ENCODE measurements at places on chromosomes 7 and 10.

DNA sequence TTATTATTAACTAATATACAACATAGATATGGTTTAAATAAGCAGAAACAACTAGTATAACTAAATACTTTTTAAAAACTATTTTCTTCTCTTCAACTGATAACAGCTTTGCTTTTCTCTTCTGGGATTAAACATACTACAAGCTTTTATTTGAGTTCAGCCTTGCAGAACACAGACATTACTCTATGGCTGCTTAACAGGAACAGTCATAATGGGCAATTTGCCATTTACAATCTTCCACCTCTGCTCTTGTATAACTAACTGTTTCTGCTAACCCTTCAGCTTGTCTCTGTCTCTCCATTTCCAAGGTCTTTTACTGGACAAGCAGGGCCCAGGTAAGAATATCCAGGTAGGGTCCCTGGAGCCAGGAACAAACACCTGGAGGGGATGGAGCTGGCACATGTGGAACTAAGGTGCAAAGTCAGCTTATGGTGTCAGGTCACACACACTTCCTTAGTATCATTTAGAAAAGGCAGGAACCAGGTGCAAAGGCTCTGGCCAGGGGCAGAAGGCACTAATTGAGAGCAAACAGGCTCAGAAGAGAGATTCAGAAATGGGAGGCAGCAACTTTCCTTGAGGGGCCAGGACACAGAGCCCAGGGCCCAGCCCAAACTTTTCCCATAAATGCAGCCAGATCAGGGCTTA, 93.1 kb downstream of the STRA8 start:
- no peak for DNase-seq

DNA sequence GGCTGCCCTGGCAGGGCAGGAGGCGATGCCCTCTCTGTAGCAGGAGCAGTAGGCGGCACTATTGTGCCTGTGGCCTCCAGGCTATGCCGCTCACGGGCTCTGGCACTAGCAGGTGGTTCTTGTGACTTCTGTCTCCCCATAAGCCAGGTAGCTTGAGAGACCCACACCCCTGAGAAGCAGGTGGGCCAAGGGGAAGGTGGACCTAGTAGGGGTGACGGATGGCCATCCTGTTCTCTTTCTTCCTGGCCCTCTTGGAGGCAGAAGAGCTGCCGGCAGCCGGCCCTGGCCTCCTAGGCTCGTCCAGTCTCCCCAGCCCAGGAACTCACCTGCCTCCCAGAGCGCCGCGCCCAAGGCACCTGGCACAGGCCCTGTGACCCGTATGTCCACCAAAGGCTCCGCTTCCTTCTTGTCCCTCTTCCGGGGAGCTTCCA, 15.4 kb downstream of the MMRN2 start:
- no peak for DNase-seq

DNA sequence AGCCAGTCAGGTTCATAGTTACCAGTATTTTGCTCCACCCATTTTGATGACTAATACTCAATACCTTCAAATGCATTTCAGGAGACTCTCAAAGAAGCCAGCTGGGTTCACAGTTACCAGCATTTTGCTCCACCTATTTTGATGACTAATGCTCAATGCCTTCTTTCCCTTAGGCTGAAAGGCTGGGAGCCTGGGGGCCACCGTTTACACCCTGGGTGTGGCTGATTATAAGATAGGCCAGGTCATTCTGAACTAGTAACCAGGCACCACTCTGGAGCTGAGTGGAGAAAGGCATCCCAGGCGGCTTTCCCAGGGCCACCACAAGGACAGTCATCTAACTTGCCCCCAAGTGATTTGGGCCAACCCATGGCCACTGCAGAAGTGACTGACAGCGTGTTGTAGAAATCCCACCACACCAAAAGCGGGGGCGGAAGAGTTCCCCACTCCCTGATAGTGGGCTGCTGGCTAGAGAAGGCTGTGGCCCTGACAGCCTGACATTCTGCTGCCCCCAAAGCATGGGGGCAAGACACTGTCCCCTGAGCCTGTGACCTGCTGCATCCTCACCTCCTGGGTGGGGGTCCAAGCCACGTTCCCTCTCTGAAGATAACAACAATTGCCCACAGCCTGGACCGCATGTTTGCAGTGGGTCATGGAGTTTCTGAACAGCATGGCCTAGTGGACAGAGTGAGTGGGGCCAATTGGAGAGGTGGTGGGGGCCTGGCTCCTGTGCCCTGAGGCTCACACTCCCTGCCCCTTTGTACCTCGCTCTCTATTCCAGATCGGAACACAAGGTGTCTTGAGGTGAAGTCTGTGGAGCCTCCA, 23.0 kb upstream of the ZNF488 start:
- DNase-seq, result no peak

DNA sequence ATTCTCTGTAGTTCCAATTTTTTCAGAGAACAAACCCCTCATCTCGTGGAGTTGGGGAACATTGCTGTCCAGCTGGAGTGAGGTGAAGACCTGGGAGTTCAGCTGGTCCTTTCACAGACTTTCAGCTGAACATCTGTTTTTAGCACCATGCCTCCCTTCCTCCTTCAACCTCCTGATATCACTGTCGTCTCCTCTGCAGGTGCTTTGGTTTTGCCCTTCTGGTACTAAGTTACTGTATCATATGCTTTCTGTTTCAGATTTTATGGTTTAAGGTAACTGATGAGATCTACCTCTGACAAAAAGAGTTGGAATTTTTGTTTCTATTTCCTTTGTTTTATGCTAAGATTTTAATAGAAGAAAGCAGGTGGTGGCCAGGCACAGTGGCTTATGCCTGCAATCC, 102.9 kb downstream of the ZNF438 start:
- DNase-seq, result no peak

DNA sequence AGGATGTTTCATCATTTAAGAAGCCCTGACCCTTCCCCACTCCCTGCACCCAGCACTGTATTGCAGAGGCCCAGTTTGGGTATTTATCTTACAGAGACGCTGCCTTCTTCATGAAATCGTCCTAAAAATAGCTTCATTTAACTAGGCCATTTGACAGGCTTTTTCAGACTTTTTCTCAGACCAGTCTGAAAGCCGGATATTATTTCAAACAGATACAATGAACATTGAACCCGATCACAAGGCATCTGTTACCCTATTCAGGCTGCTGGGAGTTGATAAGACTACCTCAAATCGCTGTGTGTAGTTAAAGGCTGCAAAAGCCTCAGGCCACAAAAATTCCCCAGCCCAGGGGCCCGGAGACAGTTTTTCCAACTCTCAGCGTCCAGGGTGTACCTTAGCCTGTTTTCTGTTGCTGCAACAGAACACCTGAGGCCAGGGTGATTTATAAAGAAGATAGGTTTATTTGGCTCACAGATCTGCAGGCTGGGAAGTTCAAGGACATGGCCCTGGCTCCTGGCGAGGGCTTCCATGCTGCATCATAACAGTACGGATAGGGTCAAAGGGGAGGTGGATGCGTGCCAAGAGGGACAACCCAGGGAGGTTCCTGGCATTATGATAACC, 130.7 kb upstream of the SH2B2 start:
- DNase-seq, result no peak

DNA sequence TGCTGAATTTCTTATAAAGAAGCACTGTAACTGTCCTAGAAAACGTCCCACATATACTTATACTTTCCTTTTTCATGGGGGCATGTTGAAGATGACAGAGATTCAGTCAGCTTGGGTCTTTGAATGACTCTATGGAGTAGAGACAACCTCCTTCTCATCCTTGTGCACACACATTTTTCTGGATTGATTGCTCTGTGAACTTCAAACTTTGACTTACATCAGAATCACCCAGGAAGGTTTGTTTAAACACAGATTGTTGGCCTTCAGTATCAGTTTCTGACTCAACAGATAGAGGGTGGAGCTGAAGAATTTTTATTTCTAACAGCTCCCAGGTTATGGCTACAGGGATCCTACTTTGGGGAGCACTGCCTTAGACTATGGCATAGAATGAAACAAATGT, 97.6 kb upstream of the DGKB start:
- no peak for DNase-seq

- DNase-seq, result no peak
Measured at GRCh38 chr7:127912901-127913300, 118.3 kb downstream of the LRRC4 start.

DNA sequence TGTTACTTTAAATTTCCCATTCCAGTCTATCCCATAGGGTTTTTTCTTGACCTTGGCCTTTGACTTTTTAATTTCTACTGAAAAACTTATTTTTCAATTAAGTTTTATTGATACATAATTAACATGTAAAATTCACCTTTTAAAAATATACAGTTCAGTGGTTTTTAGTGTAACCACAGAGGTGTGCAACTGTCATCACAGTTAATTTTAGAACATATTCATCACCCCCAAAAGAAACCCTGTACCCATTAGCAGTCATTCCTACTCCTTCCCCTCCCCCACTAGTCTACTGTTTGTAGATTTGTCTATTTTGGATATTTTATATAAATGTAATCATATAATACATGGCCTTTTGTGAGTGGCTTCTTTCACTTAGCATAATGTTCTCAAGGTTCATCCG, 96.5 kb upstream of the GJD4 start:
- DNase-seq, result no peak

- DNase-seq, result no peak
Measured at GRCh38 chr7:116836911-116837310, 25.5 kb upstream of the CAPZA2 start.

GRCh38 chr10:31120961-31121685, 89.5 kb upstream of the ZNF438 start:
- DNase-seq, result no peak

DNA sequence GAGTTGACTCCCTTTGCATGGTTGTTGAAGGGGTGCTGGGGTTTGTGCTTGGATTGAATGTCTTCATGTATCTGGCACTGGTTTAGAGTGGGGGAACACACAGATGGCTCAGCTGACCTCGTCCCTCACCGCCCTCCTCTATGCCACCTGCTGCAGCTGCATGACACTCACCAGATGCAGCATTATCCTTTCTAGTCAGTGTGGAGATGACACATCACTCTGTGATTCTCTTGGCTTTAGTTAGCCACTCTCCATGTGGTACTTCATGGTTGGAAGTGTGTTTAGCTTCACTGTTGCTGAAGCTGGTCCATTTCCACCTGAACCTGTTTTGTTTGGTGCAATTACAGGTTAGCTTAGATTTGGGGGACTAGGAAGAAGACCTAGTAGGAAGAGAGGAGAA, 56.3 kb upstream of the BMPER start:
- DNase-seq, result no peak
